Stimulated activated CD4-positive, alpha-beta T cell treated with anti-CD3 and anti-CD28 coated beads, Interleukin-1b, Interleukin-23, amount 100 ng/mL, for 48 hours (primary cell): ENCODE measurements at places on chromosomes 1 and 21.

DNA sequence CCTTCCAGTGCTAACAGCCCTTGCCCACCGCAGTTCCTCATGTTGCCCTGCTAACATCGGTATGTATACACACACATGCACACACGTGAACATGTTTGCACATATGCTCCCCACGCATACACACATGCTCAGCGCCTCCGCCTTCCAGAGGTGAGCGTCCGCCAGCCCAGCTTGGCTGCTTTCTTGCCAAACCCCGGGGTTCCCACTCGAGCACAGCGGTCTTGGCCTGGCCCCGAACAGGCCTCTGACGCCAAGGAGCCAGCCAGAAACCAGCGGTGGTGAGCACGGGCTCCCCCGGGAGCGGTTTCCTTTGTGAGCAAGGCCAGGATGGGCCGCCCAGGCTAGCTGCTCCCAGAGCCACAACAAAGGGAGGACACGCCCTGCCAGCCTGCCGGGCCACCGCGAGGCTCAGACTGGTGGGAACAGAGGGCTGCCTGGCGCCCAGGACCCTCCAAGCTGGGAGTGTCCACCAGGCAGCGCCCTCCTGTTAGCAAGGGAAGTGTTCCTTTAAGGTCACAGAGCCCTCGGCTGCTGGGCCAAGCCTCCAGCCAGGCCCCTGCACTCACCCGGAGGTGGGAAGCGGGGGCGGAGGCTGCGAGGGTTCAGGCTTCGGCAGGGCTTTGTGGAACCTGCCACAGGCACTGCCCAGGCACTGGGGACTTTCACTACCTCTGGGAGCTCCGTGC, 65.4 kb downstream of the ALPL start:
- no peak for DNase-seq

GRCh38 chr21:45580576-45581321, 38.5 kb upstream of the SLC19A1 start:
- DNase-seq = no peak

- no peak for DNase-seq
These were observed 1.2 kb upstream of the INAVA start for GRCh38 chr1:200893411-200893901.

- no peak for DNase-seq
These were observed 753.6 kb upstream of the TPTE start for GRCh38 chr21:9767592-9768375.

GRCh38 chr1:42692461-42692860, 10.2 kb downstream of the YBX1 start:
- DNase-seq = no peak

DNA sequence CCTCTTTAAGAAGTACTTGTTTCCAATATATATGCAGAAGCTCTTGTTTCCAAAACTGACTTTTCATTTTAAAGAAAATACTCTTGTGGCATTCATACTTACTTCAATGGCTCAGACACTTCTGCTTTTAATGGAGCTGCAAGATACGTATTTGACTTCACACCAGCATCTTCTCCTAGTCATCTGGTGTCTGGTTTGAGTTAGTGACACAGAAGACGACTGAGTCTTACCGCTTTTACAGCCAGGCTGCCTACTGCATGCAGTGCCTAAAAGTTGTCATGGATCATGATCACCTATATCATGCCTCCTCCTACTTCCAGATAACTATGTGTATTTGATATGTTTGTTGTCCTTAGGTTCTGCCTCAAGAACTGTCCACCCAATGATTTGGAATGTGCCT, 185.9 kb downstream of the TPR start:
- DNase-seq = no peak
